ENCODE measurements at places on chromosomes 1 and 21.

- no peak for DNase-seq
These were observed 17.6 kb downstream of the OSCP1 start for GRCh38 chr1:36432616-36433015.

DNA sequence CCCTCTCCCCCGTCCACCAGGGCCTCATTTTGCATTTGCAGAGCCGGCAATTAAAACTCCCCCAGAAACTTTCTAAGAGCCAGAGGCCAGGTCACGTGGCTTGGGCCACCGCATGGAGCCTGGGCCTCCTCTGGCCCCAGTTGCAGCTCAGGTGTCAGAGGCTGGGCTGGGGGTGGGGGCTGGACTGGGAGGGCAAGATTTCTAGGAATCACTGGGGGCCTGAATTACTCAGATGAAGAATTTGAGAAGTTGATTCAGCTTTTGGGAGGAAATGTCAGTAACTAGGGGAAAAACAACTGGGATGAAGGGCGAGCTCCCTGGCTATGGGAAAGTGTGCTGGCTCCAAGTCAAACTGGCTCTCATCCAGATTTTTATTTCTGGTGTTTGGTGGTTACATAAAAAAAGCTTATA lies 151.0 kb downstream of the CDC7 start:
- no peak for DNase-seq

DNA sequence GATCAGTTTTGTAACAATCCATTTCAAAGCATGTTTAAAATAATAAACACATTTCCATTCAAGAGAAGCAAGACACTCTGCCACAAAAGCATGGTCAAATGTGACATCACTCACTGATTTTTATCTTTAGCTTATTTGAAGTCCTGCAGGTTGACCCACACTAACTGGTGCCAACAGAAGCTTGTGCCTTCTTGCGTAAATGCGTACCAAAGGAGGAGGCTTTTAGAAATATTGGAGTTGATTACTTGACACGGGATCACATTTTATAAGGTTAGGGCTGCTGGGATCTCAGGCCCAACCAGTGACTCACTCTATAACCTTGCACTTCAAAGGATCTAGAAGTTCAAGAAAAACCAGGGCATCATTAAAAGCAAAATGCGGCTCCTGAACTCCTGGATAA lies 203.6 kb downstream of the PCP4 start:
- DNase-seq, result no peak

- no peak for DNase-seq
These were observed 94.3 kb downstream of the BCAR3 start for GRCh38 chr1:93587354-93587753.

GRCh38 chr21:31505975-31506374 lies 153.5 kb upstream of the SOD1 start:
- no peak for DNase-seq

Measured in stimulated activated CD4-positive, alpha-beta T cell treated with anti-CD3 and anti-CD28 coated beads, Interleukin-4, amount 100 ng/mL, for 4 hours (primary cell).